Mesendoderm (in vitro differentiated cells): ENCODE measurements at places on chromosomes 7 and 10.

DNA sequence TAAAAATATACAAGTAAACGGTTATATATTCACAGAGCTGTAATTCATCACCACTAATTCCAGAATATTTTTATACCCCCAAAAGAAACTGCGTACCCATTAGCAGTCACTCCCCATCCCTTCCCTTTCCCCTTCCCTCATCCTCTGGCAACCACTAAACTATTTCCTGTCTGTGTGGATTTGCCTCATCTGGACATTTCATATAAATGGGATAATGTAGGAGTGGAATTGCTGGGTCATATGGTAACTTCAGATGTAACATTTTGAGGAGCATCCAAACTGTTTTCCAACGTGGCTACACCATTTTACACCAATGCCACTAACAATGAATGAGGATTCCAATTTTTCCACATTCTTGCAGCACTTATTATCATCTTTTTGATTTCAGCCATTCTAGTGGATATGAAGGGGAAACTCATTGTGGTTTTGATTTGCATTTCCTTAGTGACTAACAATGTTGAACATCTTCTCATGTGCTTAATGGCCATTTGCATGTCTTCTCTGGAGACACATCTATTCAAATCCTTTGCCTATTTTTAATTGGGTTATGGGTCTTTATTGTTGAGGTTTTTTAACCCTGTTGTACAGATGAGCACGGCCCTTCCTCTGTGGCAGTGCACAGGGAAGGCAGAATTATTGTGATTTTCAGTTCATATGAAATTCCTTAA is 79.2 kb downstream of the RBM20 start:
- DNase-seq: no peak

- DNase-seq: no peak
These were observed 41.9 kb downstream of the MGAM2 start for GRCh38 chr7:142153400-142153799.

- no peak for DNase-seq
These were observed 358.1 kb downstream of the CRPPA start for GRCh38 chr7:16063221-16063620.

GRCh38 chr7:73811760-73812168 is 19.0 kb upstream of the CLDN4 start:
- peak; percentile 85 for DNase-seq

- peak; percentile 96 for DNase-seq
These were observed 35.9 kb downstream of the ACSM6 start for GRCh38 chr10:95229724-95230627.

- no peak for DNase-seq
These were observed 52.7 kb upstream of the HERPUD2 start for GRCh38 chr7:35747611-35748010.

DNA sequence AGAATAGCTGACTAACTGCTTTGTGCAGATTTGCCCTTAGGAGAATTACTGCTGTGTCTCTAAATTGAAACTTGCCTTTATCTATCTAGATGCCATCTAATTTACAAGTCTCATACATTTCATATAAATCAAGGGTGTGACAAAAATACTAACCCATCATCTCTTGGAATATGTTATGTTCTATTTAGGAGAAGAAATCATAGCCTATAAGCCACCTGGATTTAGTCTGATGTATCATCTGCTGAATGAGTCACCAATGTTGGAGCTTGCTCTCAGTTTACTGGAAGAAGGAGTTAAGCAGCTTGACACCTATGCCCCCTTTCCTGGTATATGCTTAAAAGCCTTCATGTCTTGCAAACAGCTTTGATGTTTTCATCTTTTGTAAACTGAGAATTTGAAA is 43.5 kb downstream of the NUP205 start:
- DNase-seq: no peak

- DNase-seq: no peak
These were observed 1.3 kb downstream of the CAMK2B start for GRCh38 chr7:44324204-44324480.

- no peak for DNase-seq
These were observed 31.0 kb upstream of the MXI1 start for GRCh38 chr10:110176141-110177030.

GRCh38 chr7:113752289-113752688 is 166.5 kb downstream of the PPP1R3A start:
- DNase-seq: peak; percentile 38

DNA sequence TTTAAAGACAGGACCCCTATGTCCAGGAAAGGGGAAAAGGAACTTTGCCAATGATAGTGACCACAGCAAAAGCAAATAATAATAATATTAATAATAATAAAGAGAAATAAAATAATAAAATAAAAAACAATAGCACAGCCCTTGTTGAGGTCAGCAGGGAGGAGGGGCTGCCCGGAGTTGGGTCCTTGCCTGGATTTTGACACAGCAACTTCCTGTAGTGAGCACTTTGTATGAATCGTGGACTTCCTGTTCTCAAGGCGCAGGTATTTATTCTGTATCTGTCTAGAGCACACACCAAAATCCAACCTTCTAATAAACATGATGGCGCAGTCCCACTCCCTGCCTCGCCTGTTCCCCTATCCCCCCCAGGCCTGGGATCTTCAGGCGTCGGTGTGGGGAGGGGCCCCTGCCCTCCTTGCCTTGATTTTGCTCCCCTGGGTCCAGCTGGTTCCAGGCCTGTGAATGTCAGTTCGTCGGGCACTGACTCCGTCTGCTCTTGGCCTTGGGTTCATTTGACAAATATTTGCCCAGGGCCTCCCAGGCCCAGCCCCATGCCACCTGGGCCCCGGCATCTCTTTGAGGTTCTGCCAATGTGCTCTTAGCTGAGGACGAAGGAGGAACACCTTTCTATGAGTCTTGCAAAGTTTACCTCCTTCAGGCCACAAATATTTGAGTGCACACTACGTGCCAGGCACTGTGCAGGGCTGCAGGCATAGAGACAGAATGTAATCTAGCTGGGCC is 13.9 kb downstream of the TRIM8 start:
- no peak for DNase-seq

DNA sequence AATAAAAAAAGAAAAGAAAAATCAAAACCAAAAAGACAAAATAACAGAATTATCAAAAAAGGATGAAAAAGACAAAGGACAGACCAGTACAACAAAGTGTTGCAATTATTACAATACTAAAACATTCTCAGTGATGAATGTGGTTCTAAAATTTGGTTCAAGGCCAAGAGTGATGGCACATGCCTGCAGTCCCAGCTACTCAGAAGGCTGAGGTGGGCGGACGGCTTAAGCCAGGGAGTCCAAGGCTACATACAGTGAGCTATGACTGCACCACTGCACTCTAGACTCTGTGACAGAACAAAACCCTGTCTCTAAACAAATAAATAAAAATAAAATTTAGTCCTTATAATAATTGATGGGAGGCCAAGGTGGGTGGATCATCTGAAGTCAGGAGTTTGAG is 14.5 kb downstream of the BAZ1B start:
- no peak for DNase-seq

GRCh38 chr7:102295346-102296178 is 8.9 kb downstream of the SH2B2 start:
- DNase-seq: peak; percentile 21

GRCh38 chr7:28478656-28479055 is 66.3 kb downstream of the CREB5 start:
- DNase-seq: no peak

- peak; percentile 44 for DNase-seq
These were observed 130.6 kb downstream of the SPAG6 start for GRCh38 chr10:22475651-22476600.

DNA sequence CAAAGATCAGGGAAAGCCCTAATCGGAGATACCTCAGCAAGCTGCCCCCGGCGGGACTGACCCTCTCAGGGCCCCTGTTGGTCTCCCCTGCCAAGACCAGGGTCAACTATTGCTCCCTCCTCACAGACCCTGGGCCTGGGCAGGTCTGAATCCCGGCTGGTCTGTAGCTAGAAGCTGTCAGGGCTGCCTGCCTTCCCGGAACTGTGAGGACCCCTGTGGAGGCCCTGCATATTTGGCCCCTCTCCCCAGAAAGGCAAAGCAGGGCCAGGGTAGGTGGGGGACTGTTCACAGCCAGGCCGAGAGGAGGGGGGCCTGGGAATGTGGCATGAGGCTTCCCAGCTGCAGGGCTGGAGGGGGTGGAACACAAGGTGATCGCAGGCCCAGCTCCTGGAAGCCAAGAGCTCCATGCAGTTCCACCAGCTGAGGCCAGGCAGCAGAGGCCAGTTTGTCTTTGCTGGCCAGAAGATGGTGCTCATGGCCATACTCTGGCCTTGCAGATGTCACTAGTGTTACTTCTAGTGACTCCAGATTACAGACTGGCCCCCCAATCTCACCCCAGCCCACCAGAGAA is 24.1 kb downstream of the TBATA start:
- peak; percentile 84 for DNase-seq

GRCh38 chr10:74502963-74503608 is 323.3 kb upstream of the KAT6B start:
- peak; percentile 1 for DNase-seq

- DNase-seq: no peak
These were observed 6.1 kb downstream of the MSMB start for GRCh38 chr10:46040004-46040403.

GRCh38 chr7:41656366-41656765 is 46.5 kb downstream of the INHBA start:
- no peak for DNase-seq

GRCh38 chr7:80411621-80412020 is 100.2 kb downstream of the GNAT3 start:
- DNase-seq: no peak

GRCh38 chr7:82443547-82444219 is at the start of gene CACNA2D1:
Gene CACNA2D1, minus strand, starts transcription at chr7:82443777.
- DNase-seq: peak; percentile 93

- no peak for DNase-seq
These were observed 1.4 kb downstream of the LARP4B start for GRCh38 chr10:929960-930624.

- no peak for DNase-seq
These were observed 40.4 kb downstream of the AFAP1L2 start for GRCh38 chr10:114363745-114364454.

- DNase-seq: no peak
These were observed 533.1 kb downstream of the KCNMA1 start for GRCh38 chr10:77104459-77104980.
